ENCODE measurements at places on chromosomes 2 and 18.

- no peak for DNase-seq
These were observed 2.7 kb upstream of the ACTR3 start for GRCh38 chr2:113887009-113887792.

GRCh38 chr18:73352546-73352945 is 484.8 kb upstream of the NETO1 start:
- no peak for DNase-seq

DNA sequence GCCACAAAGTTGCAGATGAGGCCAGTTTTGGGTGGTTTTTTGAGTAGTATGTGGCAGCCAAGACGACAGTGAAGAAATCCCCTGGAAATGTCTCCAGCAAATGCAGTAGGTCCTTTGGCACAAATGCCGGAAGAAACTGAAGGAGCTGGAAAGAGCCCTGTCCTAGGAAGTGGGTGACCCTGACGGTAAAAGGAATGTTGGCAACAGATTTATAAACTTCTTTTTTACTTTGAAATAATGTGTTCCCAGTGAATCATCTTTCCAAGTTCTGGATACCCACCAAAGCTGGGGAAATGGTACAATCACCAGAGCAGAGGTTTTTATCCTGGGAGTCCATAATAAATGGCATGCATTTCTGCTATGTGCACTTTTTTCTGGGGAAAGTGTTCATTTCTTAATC is 112.9 kb downstream of the CSRNP3 start:
- DNase-seq, result no peak

DNA sequence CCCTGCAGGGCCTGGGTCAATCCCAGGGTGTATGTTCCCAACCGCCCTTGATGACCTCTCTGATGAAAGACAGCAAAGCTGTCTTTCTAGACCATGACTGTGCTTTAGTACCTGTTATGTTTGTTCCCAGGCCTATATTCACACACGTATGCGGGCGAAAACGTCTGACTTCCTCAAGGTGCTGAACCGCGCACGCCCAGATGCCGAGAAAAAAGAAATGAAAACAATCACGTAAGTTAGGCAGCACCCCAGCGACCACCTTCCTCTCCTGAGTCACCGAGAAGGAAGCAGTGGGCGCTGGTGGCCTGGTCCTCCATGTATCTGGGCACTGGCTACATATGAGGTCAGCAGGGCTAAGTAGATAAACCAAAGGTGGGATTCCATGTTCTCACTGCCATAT is 11.1 kb upstream of the GPBAR1 start:
- no peak for DNase-seq

DNA sequence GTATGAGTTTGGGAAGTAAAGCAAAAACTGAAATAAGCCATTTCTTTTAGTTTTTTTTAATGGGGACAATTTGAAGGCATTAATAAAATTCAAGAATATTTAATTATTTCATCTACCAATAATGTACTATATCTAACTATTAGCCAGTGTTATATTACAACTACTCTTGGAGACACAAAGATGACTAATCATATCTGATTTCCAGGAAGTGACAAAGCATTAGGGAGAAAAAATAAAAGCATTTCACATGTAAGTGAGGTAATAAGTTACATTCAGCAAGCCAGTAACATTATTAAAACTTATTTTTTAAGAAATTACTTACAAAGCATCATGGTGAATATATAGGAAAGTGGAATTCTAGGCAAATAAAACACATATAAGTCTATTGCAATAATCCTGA is 781.3 kb upstream of the NRXN1 start:
- DNase-seq, result no peak

GRCh38 chr2:232489516-232490220 is 2.0 kb upstream of the ECEL1 start:
- no peak for DNase-seq

Data from iPS DF 6.9 (cell line).